ENCODE measurements at places on chromosomes 11 and 22. TPM values are rescaled to one million over a fixed set of nuclear protein-coding genes. Genes with fewer than 3 reads are reported as not detected.
A peak's percentile ranks its signal among the peaks of the same experiment; 100 is the strongest.

DNA sequence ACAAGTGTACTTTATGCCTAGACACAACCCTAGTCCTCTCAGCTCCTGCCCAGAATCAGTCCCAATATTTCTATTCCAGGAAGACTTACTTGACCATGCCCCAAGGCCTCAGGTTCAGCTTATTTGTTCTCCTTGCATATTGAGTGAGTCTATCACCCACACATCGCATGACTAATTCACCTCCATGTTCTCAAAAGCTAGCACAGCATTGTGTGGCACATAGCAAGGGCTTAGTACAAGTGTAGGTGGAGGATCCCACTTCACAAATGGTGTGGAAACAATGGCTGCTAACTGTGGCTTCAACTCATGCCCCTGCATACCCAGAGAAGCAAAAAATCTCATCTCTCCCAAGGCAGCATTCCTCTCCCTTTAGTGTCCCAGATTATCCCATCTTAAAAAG is 602.6 kb upstream of the API5 start:
- ATAC-seq, result no peak

- no peak for ATAC-seq
Measured at GRCh38 chr11:70335511-70335910, 62.8 kb upstream of the CTTN start.

DNA sequence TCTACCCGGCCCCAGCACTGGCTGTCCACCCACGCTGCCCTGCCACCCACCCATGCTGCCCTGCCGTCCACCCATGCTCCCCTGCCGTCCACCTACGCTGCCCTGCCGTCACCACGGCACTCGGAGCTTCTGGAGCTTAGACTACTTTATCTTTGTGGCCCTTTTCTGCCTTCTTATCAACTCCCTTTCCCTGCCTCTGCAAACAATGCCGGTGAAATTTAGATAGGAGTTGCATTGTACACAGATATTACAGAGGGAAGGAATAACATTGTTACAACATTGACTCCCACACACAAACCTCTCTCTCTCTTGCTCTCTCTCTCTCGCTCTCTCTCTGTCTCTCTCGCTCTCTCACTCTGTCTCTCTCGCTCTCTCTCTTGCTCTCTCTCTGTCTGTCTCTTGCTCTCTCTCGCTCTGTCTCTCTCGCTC is 33.7 kb upstream of the BRSK2 start:
- ATAC-seq, result no peak

- no peak for ATAC-seq
Measured at GRCh38 chr11:131498631-131499160, 128.3 kb downstream of the NTM start.

The SCN3B gene
- 0.31 TPM for total RNA-seq

GRCh38 chr22:36155702-36156101 is 4.9 kb downstream of the APOL3 start:
- peak; percentile 79 for ATAC-seq

GRCh38 chr11:22459048-22459447 is 120.9 kb downstream of the SLC17A6 start:
- no peak for ATAC-seq

DNA sequence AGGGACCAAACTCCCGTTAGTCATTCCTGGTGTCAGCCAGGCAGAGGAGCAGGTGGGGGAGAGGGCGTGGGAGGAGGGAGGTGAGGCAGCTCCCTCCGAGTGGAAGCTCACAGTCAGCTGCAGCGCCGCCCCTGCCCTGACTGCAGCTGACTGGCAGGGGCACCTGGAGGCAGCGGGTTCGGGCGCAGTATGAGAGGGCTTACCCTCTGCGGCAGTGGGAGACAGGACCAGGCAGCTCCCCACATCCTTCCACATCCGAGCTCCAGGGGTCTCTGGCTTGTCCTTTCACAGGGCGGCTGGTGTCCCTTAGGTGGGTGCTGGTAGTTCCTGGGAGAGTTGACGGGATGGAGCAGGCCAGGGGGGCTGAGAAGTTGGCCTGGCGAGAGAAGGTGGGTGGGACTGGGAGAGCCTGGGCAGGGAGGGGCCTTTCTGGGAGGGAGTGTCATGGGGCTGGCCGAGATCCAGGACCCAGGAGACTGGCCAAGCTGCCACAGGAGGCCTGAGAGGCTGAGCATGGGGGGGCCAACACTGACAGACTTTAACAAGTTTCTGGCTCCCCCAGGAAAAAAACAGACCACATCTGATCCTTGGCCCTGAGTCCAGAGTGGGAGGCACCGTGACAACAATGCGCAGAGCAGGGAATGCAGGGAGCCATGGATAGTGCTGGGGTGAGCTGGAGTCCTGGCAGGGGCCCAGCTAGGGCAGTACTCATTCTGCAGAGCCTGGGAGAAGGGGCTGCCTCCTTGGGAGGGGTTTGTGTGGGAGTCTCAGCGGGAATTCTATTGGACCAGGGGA is 4.9 kb downstream of the ADORA2A start:
- peak; percentile 60 for ATAC-seq

DNA sequence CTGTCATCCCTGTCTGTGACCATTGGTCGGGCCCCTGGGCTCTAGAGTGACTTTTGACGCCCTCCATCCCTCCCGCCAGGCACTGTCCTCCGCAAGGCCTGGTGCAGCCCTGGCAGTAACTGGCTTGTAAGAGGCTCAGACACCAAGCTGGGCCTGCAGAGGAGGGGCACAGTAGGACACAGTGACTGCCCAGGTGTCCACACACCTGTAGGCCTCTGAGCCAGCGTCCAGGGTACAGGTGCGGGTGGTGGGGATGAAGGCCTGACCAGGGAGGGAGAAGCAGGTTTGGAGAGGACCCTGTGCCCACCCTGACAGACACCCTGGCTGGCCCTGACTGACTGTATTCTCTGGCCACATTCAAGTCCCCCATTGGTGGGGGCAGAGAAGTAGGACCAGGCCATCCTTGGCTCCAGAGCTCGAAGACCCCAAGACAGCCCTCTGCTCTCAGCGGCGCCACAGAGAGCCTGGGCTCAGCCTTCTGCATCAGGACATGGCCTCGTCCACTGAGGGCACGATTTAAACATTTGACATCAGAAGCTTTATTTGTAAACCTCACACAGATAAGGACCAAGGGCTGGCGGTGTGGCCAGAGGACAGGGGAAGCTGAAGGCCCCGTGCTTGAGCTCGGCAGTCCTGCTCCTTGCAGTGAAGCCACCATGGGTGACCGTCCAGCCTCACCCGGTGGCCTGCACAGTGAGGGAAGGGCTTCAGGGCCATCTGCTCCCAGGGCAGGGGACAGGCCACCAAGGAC is 31.4 kb downstream of the PPIL2 start:
- ATAC-seq, result no peak

The CRKL gene
- 45.7 TPM for total RNA-seq

DNA sequence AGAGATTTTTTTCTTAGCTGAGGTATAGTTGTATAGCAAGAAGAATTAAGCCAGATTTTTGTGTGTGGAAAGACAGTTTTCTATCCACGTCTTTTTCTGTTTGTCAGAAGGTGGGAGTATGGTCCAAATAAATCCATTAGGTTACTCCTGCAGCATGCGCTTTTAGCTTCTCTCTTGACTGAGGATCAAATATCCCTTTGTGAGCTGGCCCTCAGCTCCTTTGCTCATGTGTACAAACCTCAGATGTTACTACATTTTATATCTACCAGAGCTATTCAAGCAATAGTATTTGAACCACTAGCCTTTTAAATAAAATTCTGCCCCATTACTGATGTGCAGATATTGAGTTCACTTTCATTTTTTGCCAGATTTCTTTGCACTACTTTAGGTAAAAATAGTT is 8.8 kb upstream of the SIDT2 start:
- ATAC-seq, result no peak

Measured in gastroesophageal sphincter (tissue), 4 donors.